ENCODE measurements at places on chromosomes 4 and X. TPM values are rescaled to one million over a fixed set of nuclear protein-coding genes. Genes with fewer than 3 reads are reported as not detected.

- H3K4me1 ChIP-seq: no peaks in the 10 kb centered on the region
- DNase-seq: no peak
- no peaks in the 10 kb centered on the region for H3K36me3 ChIP-seq
- no peak overlapping the region for H3K27ac ChIP-seq
These were observed 107.0 kb upstream of the TLL1 start for GRCh38 chr4:165766018-165766417.

DNA sequence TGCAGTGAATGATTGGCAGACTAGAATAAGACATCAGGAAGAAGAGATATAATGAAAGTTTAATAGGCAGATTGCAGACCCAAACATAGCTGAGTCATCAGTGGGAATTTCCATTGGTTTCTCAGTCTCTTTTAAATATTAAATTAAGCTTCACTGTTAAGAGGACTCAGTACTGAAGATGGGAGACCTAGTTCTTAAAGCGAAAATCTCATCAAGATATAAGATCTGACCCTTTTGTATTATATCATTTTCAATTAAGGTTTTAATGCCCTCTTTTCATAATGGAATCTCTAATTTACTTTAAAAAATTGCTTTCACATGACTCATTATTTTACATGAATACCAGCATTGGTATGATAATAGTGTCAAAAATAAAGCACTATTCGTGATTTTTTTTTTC is 168.9 kb upstream of the ATOH1 start:
- H3K27ac ChIP-seq: no peak overlapping the region
- H3K36me3 ChIP-seq: no peaks in the 10 kb centered on the region
- H3K4me3 ChIP-seq: no peak overlapping the region
- no peaks in the 10 kb centered on the region for H3K4me1 ChIP-seq

DNA sequence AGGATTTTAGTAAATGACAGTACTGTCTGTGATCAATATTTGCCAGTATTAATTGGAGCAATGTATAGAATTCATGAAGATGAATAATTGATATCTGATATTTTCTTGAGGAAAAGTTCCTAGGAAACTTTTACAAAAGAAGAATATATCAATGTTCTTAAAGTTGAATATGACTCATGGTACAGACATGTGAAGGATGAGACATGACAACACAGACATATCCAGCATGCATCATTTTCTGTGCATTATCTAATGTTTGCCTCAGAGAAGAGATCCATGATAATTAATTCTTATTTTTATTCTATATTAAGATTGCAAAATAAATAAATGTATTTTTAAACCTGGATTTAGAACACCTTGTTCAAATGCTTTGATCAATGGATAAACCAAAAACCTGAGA is 452.9 kb upstream of the EPHA5 start:
- no peaks in the 10 kb centered on the region for H3K27me3 ChIP-seq
- H3K4me3 ChIP-seq: no peak overlapping the region
- no peaks in the 10 kb centered on the region for H3K4me1 ChIP-seq
- H3K27ac ChIP-seq: no peak overlapping the region
- no peak for DNase-seq

Gene ADAMTS3
- 4.6 TPM for total RNA-seq

Gene PCDH19
- total RNA-seq: 2.1 TPM

Gene CLTRN
- 1.3 TPM for total RNA-seq

Data from ovary (tissue), 10 donors.